Activated T-cell treated with anti-CD3 and anti-CD28 coated beads for 4 hours (primary cell): ENCODE measurements at places on chromosomes 4 and X.

GRCh38 chr4:110294165-110294564 lies 95.8 kb upstream of the ELOVL6 start:
- DNase-seq: no peak

DNA sequence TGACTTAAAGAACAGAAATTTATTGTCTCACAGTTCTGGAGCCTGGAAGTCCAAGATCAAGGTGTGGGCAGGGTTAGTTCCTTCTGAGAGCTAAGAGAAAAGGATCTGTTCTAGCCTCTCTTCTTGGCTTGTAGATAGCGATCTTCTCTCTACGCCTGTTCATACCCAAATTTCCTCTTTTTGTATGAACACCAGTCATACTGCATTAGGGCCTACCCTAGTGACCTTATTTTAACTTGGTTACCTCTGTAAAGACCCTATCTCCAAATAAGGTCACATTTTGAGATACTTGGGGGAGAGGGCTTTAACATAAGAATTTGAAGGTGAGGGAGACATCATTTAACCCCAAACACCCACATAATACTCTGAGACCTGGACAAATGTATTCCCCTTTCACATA lies 55.6 kb upstream of the SPP1 start:
- DNase-seq: no peak

- DNase-seq: no peak
Observed at GRCh38 chr4:159562366-159562765, 459.5 kb downstream of the RAPGEF2 start.

DNA sequence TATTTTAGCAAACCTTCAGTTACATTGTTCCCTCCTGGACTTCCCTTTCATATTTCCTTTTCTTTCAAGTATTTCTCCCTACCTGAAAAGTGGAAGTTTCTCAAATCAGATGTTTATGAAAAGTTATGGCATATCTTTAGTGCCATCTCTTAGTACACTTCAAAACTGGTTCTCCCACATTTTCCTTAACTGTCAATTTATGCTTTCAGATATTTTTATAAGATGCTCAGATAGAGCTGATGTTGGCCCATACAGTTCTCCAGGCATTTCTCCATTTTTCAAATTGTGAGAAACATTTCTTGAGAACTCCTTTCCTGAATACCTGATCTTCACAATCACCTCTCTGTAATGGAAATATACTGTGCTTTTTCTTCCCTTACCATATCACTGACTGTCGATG lies 32.5 kb upstream of the AP1AR start:
- no peak for DNase-seq

- no peak for DNase-seq
Observed at GRCh38 chr4:15836362-15836761, 58.2 kb downstream of the CD38 start.

- DNase-seq: no peak
Observed at GRCh38 chr4:175411251-175411650, 400.8 kb downstream of the GPM6A start.

DNA sequence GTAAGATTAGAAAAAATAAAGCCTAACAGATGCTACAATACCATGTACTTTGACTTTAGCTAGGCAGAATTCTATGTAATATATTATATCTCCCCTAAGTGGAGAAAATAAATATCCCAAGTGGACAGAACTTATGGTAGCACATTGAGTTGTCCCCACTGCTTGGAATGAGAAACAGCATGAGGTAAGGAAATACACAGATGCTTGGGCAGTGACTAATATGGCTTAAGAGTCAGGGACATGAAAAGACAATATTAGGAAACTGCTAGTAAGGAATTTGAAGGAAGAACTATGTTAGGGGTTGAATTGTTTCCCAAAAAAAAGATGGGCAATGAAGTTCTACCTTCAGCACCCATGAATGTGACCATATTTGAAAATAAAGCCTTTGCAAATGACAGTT lies 2265.1 kb downstream of the PCDH7 start:
- no peak for DNase-seq

- no peak for DNase-seq
Observed at GRCh38 chr4:52366191-52366590, 292.9 kb downstream of the USP46 start.

DNA sequence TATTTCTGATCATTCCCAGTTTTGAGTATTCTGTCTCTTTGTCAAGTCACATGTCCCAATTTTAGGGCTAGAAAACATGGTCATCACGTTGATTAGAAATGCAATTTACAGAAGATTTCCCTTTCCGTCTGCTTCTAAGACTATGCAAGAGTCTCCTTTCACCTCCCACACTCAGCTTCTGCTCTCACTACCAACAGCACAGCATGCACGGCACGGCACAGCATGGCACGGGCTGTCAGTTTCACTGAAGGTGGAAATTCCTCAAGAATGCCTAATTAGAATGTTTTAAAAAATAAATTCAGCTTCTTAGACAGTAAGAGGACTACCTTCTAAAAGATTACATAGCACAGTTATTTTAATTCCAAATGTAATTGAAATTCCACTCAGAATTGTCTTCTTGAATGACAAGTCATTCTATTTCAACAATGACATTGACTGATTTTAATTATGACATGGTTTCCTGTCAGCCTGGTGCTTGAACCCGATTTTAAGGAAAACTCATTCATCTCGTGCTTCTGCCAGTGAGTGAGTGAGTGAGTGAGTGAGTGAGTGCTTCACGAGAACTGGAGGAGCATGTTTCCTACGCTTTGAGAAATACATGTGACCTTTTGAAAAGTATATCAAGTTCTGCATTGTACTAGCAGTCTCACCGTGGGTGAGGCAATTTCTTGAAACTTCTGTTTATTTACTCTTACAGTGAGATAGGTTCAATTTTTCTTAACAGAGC lies 124.8 kb upstream of the SORBS2 start:
- DNase-seq: no peak

- DNase-seq: no peak
Observed at GRCh38 chrX:36414056-36414455, 494.5 kb downstream of the CFAP47 start.

DNA sequence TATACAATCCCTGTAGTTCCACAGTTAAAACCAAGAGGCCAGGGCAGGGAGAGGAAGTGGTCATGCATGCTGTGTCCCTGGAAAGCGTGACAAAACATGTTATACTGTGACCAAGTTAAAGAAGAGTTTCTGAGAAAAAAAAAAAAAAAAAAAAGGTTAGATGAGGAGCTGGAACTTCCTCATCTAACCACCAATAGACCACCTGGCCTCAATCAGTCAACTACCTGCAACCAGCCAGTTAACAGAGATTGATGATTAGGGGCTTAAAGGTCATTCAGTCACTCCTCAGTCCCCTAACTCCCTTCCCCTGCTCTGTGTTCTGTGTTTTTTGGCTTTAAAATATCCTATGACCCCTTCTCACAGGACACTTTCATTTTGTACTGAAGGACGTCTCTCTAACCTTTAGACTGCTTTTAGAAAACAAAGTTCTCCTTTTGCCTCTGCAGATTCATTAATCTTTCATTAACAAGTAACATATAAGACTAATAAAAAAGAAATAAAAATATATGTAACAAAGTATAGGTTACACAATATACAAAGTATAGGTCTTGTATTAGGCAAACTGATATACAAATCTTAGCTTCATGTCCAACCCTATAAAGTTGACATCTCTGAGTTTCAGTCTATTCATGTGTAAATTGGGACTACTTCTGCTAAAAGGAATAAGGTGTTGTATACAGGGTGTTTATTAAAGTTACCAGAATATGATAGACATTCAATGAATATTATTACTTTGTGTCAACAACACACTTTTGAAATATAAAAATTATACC lies 179.1 kb upstream of the NDST4 start:
- DNase-seq: no peak

- DNase-seq: no peak
Observed at GRCh38 chr4:30535255-30535654, 184.9 kb upstream of the PCDH7 start.

GRCh38 chr4:138164208-138164607 lies 77.9 kb downstream of the SLC7A11 start:
- DNase-seq: no peak

- no peak for DNase-seq
Observed at GRCh38 chrX:132093239-132093860, 34.5 kb downstream of the FRMD7 start.

DNA sequence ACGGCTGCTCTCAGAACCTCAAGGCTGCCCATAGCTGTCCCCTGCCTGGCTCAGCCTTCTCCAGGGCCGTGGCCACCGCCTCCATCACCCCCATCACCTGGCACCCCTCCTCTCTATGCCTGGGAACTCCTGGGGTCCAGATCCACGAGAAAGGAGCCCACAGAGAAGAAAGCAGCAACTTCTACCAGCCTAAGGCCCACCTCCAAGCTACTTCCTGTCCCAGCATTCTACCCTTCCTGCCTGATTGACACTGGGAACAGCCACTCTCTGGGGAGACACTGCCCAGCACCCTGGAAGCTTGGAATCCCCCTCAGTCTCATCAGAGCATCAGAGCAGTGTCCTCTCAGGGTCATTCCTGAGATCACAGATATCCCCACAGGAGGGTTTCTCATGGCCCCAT lies 36.9 kb upstream of the PROM1 start:
- DNase-seq: no peak

DNA sequence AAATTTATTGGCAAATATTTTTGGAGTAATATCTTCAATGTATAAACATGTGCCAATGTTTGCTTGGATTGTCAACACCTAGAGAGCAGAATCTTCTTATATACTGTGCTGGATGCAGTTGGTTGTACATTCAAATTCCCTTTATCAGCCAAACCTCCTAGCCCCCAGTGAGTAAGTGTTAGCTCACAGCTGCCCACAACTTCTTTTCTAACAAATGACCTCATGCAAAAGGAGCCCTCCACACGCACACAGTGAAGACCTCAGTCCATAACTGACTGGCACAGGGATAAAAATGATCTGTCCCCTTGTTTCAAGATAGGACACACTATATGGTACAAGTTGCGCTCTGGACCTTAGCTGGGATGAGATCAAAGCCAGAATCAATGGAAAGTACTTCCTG lies 458.0 kb upstream of the NWD2 start:
- no peak for DNase-seq

- DNase-seq: no peak
Observed at GRCh38 chr4:124685851-124686250, 26.7 kb downstream of the ANKRD50 start.

DNA sequence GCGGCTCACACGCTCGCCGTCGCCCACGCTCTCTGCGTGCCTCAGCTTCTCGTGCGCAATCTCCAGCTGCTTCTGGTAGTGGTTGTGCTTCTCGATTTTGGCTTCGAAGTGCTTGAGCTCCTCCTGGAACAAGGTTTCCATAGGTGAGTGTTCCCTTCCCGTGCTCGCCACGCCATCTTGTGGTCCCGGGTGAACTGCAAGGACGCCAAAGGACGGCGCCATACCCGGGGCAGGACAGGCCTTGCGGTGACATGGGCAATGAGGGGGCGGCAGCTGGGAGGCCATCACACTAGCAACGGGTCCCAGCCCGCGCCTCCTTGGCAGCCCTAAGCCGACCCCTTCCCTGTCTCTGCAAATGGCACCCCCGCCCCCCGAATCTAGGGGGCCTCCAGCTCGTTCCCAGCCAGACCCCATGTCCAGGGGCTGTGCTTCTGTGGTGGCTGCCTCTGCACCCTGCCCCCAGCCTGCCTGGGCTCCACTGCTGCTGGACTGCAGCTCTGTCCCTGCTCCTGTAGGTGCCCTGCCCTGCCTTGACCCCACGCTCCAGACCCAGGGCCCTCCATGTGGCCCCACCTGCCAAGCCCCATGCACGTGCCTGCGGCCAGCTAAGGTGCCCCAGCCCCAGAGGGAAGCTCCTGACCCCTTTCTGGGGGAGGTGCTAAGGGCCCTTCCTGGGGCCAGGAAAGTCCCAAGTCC lies 17.3 kb downstream of the LRPAP1 start:
- DNase-seq: no peak

DNA sequence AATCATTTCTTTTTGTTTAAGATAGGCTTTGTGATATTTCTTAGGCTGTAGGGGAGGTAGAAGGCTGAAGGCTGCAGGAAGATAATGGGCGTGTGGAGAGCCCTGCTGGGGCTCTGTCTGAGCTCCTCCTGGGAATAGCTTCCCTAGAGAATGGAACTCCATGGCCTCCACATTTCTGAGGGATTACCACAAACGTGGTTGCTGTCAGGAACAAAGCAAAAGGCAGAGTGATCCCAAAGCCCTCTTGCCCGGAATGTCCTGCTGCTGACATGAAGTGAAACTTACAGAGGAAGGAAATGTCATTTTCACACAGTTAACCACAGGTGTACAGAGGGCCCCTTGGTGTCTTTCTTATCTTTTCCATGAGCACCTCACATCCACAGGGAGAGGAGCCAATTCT lies 89.3 kb downstream of the DDIT4L start:
- DNase-seq: no peak

GRCh38 chr4:116469582-116469981 lies 615.8 kb downstream of the TRAM1L1 start:
- no peak for DNase-seq

GRCh38 chrX:140767646-140768045 lies 58.1 kb downstream of the LINC00632 start:
- no peak for DNase-seq

DNA sequence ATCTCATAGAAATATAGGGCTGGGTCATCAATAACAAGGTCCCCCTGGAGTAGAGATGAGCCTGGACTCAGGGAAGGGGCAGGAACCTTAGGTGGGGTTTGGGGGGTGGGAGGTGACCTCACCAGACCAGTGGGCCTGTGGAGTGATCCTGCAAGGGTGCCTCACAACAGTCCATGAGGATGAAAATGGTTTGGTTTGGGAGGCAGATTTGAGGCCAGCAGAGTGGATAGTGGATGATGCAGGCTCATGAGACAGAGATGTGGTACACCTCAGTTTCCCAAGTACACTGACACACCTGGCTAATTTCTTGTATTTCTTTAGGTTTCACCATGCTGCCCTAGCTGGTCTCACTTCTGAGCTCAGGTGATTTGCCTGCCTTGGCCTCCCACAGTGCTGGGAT lies 18.1 kb upstream of the TRIM60 start:
- no peak for DNase-seq

DNA sequence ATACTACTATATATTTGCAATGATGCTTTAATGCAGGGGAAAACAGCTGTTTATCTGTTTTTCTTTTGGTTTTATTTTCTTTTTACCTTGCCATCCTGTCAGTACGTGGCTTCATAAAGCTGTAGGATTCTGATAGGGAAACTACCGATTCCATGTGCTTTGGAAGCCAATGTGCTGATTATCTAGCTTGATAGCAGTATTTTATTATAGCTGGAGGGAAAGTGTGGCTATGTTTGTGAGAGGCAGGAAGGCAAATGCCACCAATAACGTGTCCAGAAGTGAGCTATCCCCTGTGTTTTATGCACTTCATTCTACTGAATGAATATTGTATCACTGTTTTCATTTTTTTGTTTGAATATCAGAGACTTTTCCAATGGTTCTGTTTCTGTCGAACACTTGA lies 43.7 kb downstream of the IL15 start:
- DNase-seq: no peak

DNA sequence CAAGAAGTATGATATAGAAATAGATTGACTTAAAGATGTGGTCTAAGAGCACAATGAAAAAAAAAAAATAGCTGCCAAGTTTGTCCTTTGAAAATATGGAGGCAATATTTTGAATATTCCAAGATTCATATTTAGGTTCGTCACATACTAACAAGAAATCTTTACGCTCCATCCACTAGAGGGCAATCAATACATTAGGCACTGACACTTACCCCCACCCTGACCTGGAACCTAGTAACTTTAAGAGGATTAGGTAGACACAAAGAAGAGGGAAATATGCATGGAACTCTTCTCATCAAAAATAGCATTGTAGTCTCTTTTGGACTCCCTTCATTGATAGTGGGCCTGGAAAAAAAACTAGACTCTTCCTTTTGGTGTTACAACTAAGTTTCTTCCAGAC lies 1108.1 kb downstream of the PCDH19 start:
- DNase-seq: no peak
